ENCODE measurements at places on chromosomes 1 and 21.

- H3K27me3 ChIP-seq = no peaks in the 10 kb centered on the region
- H3K36me3 ChIP-seq = no peaks in the 10 kb centered on the region
- H3K4me3 ChIP-seq = no peak overlapping the region
- DNase-seq = no peak
- no peaks in the 10 kb centered on the region for H3K4me1 ChIP-seq
These were observed 74.8 kb upstream of the PDE4B start for GRCh38 chr1:65717815-65718454.

GRCh38 chr1:240663169-240663879, 51.4 kb upstream of the GREM2 start:
- H3K27me3 ChIP-seq = no peaks in the 10 kb centered on the region
- H3K4me1 ChIP-seq = no peaks in the 10 kb centered on the region
- H3K36me3 ChIP-seq = no peaks in the 10 kb centered on the region
- no peak overlapping the region for H3K4me3 ChIP-seq

GRCh38 chr1:20958430-20958829, 171.3 kb upstream of the HP1BP3 start:
- H3K27me3 ChIP-seq = no peaks in the 10 kb centered on the region
- H3K36me3 ChIP-seq = peaks cover 17% of the 10 kb centered on the region
- H3K4me3 ChIP-seq = no peak overlapping the region
- H3K4me1 ChIP-seq = no peaks in the 10 kb centered on the region

DNA sequence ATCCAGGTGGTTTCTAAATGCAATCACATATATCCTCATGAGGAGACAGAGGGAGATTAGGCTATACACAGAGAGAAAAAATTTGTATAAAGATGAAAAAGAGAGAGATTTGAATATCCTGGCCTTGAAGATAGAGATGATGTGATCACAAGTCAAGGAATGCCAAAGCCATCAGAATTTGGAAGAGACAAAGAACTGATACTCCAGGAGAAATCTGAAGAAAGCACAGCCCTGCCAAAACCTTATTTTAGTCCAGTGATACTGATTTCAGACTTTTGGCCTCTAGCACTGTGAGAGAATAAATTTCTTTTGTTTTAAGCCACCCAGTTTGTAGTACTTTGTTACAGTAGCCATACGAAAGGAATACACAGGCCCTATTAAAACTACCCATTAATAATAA, 33.4 kb downstream of the DOCK7 start:
- H3K27ac ChIP-seq = no peak overlapping the region
- no peaks in the 10 kb centered on the region for H3K4me1 ChIP-seq
- DNase-seq = no peak
- H3K27me3 ChIP-seq = no peaks in the 10 kb centered on the region
- peaks cover 2% of the 10 kb centered on the region for H3K36me3 ChIP-seq

GRCh38 chr1:8910331-8910730, 31.8 kb upstream of the ENO1 start:
- H3K4me3 ChIP-seq = no peak overlapping the region
- no peaks in the 10 kb centered on the region for H3K4me1 ChIP-seq
- no peak for DNase-seq
- H3K27me3 ChIP-seq = no peaks in the 10 kb centered on the region

- no peaks in the 10 kb centered on the region for H3K36me3 ChIP-seq
- peaks cover 35% of the 10 kb centered on the region for H3K27me3 ChIP-seq
- peak; percentile 64 for DNase-seq
- H3K4me1 ChIP-seq = peaks cover 19% of the 10 kb centered on the region
- no peak within 1 kb of the TSS for H3K27ac ChIP-seq
- H3K4me3 ChIP-seq = peak within 1 kb of the TSS; percentile 57
These were observed at the start of gene MCOLN3 for GRCh38 chr1:85048296-85049064. Gene MCOLN3 (minus strand): TSS chr1:85048500. CDS start chr1:85045360, 3,140 bp downstream.

DNA sequence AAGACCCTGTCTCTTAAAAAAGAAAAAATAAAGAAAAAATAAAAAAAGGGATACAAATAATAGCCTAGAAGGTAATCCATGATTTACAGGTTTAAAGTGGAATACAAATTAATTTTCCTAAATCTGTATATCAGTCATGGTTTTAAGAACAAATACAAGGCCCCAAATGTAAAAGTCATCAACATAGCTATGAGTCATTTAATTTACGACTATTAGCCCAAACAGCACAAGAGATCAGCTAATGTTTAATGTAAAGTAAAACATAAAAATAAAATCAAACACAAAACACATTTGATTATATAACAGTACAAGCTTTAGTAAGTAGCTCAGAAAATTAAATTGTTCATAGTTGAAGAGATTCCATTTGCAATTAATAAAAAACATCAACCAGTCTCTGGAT, 20.3 kb upstream of the TAL1 start:
- no peak overlapping the region for H3K4me3 ChIP-seq
- no peaks in the 10 kb centered on the region for H3K4me1 ChIP-seq
- DNase-seq = no peak
- H3K27ac ChIP-seq = no peak overlapping the region

DNA sequence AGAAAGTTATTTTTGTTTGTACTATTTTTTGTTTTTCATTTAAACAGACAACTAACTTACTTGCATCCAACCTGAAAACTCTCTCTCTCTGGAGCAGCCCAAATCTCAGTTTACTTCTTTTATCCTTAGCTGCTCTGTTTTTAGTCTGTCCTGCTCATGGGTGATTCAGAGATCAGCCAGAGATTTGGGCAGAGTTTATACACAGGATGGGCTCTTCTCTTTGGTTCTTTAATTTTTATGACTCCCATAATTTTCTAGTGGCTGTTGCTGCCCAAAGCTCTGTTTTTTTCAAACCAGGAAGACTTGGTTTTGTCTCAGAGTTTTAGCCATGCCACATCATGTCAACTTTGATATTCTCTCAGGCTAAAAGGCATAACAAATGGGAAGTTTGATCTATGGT, 86.8 kb upstream of the CD55 start:
- no peak for DNase-seq
- no peaks in the 10 kb centered on the region for H3K27me3 ChIP-seq
- H3K4me1 ChIP-seq = no peaks in the 10 kb centered on the region
- no peak overlapping the region for H3K4me3 ChIP-seq

DNA sequence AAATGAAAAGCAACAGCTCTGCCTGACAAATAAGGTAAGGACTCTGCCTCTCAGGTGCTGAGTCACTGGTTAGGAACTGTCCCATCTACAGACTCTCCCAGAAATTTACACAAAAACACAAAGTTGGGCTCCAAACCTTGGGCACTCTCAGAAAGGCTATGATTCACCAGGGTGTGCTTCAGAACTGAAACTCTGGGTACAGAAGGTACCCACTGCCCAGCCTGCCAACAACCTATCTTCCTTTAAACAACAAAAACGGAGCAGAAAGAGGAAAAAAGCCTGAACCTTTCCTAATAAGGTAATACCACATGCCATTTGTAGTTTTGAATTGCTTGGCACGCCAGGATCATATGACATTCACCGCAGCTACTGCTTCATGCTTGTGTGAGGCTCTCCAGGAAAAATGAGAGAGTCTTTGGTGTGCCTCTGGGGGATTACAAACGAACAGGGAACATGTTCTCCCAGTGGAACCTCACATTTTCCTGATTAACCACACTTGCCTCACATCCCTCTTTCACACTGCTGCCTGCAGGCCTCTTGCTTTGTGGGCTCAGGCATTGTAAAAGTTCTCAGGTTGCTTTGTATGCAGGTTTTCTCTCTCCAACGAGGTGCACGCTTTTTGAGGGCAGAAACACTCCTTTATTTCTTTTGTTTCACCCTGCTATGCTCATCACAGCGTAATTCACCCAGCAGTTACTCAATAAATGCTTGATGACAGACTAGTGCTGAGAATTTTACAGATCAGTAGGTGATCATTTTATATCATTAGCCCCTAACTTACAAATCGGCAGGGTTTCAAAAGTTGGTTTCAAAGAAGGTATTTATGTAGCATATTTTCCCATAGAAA, 65.1 kb downstream of the GADD45A start:
- H3K36me3 ChIP-seq = no peaks in the 10 kb centered on the region
- no peak overlapping the region for H3K4me3 ChIP-seq
- H3K27me3 ChIP-seq = no peaks in the 10 kb centered on the region
- peaks cover 5% of the 10 kb centered on the region for H3K4me1 ChIP-seq
- DNase-seq = no peak

GRCh38 chr1:179599623-179600249, 8.1 kb downstream of the TDRD5 start:
- H3K27me3 ChIP-seq = no peaks in the 10 kb centered on the region
- H3K4me1 ChIP-seq = no peaks in the 10 kb centered on the region
- no peak overlapping the region for H3K27ac ChIP-seq
- H3K4me3 ChIP-seq = no peak overlapping the region
- peak; percentile 21 for DNase-seq

DNA sequence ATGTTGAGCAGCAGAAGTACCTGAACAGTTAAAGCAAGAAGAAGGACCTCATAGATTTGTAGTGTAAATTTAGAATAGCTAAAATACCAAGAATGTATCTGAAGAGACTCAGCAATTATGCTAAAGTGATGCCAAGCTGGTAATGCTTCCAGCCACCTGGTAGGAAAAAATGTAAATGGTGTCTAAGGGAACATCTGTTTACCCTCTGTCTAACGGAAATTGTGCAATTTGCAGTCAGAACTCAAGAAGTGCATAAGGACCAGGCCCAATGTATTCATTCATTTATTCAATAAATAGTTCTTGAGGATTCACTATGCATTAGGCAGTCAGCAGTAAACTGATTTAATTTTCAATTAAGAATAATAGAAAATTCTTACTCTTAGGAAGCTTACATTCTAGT, 116.0 kb upstream of the ADGRL4 start:
- no peaks in the 10 kb centered on the region for H3K4me1 ChIP-seq
- H3K36me3 ChIP-seq = no peaks in the 10 kb centered on the region
- DNase-seq = no peak

DNA sequence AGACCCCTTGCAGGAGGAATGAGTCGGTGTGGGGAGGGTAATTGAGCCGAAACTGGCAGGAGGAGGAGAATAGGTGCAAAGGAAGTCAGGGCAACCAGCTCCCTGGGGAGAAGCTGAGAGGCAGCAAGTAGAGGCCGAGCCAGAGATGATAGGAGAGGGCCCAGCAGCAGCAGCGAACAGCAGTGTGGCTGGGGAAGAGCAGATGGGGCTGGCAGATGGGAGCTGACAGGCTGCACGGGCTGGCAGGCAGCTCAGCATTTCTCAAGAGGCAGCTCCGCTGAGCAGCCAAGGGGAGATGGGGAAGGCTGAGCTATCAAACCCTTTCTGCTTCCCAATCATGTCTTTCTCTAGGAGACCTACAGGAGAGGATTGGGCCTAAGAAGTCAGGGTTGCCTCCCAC, 158.2 kb downstream of the TRIM33 start:
- H3K4me1 ChIP-seq = no peaks in the 10 kb centered on the region
- no peaks in the 10 kb centered on the region for H3K36me3 ChIP-seq
- H3K27ac ChIP-seq = no peak overlapping the region
- no peaks in the 10 kb centered on the region for H3K27me3 ChIP-seq

- DNase-seq = no peak
- H3K4me3 ChIP-seq = no peak overlapping the region
- H3K27me3 ChIP-seq = no peaks in the 10 kb centered on the region
- H3K4me1 ChIP-seq = no peaks in the 10 kb centered on the region
- H3K27ac ChIP-seq = no peak overlapping the region
These were observed 32.8 kb upstream of the DNASE2B start for GRCh38 chr1:84365225-84366221.

DNA sequence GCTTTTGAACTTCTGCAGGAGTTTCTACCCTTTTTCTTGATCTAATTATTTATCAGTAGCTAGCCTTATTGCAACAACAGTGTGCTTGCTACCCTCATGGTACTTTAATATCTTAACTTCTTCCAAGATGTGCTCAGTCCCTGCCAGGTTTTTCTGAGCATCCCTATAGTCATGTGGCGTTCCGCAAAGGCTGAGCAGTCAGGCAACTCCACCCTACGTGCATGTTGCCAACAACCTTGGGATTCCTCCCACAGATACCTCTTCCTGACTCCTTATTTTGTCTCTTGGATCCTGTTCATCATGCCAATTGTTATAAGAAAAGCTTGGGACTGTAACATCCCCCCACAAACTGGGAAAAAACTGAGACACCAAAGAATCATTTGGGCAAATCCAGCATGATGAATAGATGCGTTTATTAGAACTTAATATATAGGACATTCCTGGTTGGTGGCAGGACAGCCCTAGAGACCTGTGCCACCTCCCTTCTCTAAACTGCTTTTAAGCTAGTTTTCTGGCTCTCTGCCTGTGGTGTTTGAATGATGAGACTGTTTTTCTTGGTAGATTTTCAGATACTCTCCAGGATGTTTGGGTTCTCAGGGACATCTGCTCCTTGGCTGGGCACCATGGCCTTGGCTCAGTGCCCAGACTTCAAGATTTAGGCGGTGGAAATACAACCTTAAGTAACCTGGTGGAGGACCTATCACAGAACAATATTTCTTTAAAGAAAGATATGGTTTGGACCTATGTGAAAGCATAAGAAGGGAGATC, 27.1 kb upstream of the KCTD3 start:
- H3K4me3 ChIP-seq = no peak overlapping the region
- no peaks in the 10 kb centered on the region for H3K36me3 ChIP-seq
- no peaks in the 10 kb centered on the region for H3K4me1 ChIP-seq
- no peaks in the 10 kb centered on the region for H3K27me3 ChIP-seq
- H3K27ac ChIP-seq = no peak overlapping the region
- DNase-seq = no peak

GRCh38 chr1:196977278-196977677, at the start of gene CFHR5:
Gene CFHR5 (plus strand): TSS chr1:196977556. CDS start chr1:196977665, 109 bp downstream.
- no peaks in the 10 kb centered on the region for H3K27me3 ChIP-seq
- no peak within 1 kb of the TSS for H3K27ac ChIP-seq
- no peaks in the 10 kb centered on the region for H3K4me1 ChIP-seq
- no peak within 1 kb of the TSS for H3K4me3 ChIP-seq
- DNase-seq = no peak

DNA sequence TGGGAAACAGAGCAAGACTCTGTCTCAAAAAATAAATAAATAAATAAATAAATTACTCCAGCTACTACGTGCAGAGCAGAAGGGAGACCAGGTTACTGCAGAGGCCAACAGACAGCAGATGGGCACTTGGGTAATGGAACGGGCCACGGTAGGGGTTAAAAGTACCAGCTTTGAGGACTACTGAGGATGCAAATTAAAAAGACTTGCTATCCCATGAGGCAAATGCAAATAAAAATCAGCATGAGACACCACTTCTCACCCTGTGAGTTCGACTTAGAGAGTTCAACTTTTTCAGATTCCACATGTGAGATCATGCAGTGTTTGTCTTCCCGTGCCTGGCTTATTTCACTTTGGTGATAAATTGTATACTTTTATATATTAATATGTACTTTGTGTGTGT, 6.6 kb downstream of the SLC2A5 start:
- no peak overlapping the region for H3K4me3 ChIP-seq

- no peaks in the 10 kb centered on the region for H3K4me1 ChIP-seq
- H3K27ac ChIP-seq = no peak overlapping the region
- no peak overlapping the region for H3K4me3 ChIP-seq
- no peaks in the 10 kb centered on the region for H3K36me3 ChIP-seq
These were observed 22.7 kb downstream of the INAVA start for GRCh38 chr1:200917291-200917817.

- peaks cover 10% of the 10 kb centered on the region for H3K27me3 ChIP-seq
- no peak for DNase-seq
- no peaks in the 10 kb centered on the region for H3K4me1 ChIP-seq
- H3K27ac ChIP-seq = no peak overlapping the region
- no peaks in the 10 kb centered on the region for H3K36me3 ChIP-seq
- H3K4me3 ChIP-seq = no peak overlapping the region
These were observed 12.5 kb downstream of the S100A7A start for GRCh38 chr1:153428791-153429190.

- H3K4me1 ChIP-seq = no peaks in the 10 kb centered on the region
- no peaks in the 10 kb centered on the region for H3K27me3 ChIP-seq
- no peak for DNase-seq
- no peaks in the 10 kb centered on the region for H3K36me3 ChIP-seq
- H3K27ac ChIP-seq = no peak overlapping the region
- no peak overlapping the region for H3K4me3 ChIP-seq
These were observed 14.6 kb downstream of the MED18 start for GRCh38 chr1:28343405-28343804.

All from B cell (primary cell).